Osteoblast (primary cell): ENCODE measurements at places on chromosomes 5 and 9. TPM values are rescaled to one million over a fixed set of nuclear protein-coding genes. Genes with fewer than 3 reads are reported as not detected.

Gene PAEP
- not detected in 2 replicates for total RNA-seq

Gene DMGDH
- total RNA-seq, result 7.2 and 9.7 TPM in 2 replicates

Gene TAF9
- 84.7 and 85.2 TPM in 2 replicates for total RNA-seq

Gene SOX30
- total RNA-seq, result under 0.01 TPM in 2 replicates

Gene C1QTNF3
- 2.2 and 2.4 TPM in 2 replicates for total RNA-seq

Gene FCN2
- not detected in 2 replicates for total RNA-seq

Gene APBA1
- 1.8 and 5.3 TPM in 2 replicates for total RNA-seq

Gene CCL28
- 11.8 and 15.6 TPM in 2 replicates for total RNA-seq

Gene TTLL11
- 6.2 and 8.0 TPM in 2 replicates for total RNA-seq

Gene PRDM9
- total RNA-seq, result not detected in 2 replicates

Gene ANXA1
- 803 and 816 TPM in 2 replicates for total RNA-seq

Gene LAMC3
- under 0.01 TPM in 1 of 2 replicates, not detected in the other for total RNA-seq

Gene ZNF782
- total RNA-seq, result 5.4 and 8.5 TPM in 2 replicates

Gene ANKRD18B
- 0.59 TPM in 1 of 2 replicates, not detected in the other for total RNA-seq

Gene FAM200C
- total RNA-seq, result 3.6 and 5.6 TPM in 2 replicates
